ENCODE measurements at places on chromosomes 5 and 9. TPM values are rescaled to one million over a fixed set of nuclear protein-coding genes. Genes with fewer than 3 reads are reported as not detected.

DNA sequence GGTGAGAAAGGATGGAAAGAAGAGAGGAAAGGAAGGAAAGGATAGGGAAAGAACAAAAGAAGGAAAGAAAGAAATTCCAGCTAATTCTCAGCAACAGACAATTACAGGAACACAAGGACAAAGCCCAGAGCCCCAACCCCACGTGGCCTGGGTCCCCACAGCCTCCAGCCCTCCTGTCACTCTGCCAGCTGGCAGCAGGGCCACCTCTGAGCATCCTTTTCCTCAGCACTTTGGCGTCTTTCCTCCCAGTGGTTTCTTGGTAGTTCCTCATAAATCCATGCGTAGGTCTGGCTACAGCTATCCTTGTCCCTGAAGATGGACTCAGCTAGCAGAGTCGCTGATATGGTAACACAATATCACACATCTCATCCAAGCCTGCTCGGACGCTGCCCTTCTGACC is 28.3 kb downstream of the ADAMTS2 start:
- DNase-seq: no peak

GRCh38 chr5:55714749-55715148 is 2.6 kb upstream of the SLC38A9 start:
- DNase-seq: no peak

DNA sequence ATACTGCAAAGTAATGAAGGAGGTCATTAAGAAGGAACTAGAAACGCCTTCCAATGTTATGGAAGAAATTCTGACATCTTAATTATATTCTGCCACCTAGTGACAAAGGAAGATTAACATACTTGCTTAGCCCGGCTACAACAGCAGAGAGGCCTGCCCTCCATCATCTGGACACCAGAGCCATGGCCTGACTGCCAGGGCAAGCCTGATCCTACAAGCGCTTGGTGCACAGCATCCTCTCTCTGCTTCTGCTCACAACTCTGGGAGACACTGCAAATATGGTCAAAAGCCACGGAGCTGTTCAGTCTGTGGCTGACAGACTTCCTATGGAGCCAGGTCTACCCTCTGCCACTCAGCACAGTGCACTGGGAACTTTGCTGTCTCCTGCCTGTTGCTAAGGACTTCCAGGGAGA is 87.3 kb upstream of the SLC44A1 start:
- DNase-seq: peak; percentile 72

DNA sequence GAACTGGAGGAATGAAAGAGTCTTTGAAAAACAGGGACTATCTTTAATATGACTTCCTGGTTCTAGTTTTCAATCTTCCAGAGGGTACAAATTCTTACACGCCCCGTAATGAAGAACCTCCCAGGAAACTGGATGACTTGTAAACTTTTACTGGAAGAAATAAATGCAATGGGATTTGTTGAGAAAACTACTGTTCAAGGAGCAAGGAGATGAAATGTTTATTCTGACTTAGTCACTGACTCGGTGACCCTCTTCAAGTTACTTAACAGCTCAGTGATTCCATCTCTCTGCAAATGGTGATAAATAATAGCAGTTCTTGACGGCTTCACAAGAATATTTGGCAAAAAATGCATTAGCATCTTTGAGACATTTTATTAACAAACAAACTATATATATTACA is 858.6 kb downstream of the PTPRD start:
- no peak for DNase-seq

GRCh38 chr5:27216367-27216950 is 178.1 kb upstream of the CDH9 start:
- DNase-seq: no peak

- DNase-seq: no peak
Observed at GRCh38 chr9:137632230-137633161, 13.7 kb downstream of the EHMT1 start.

PCDHAC1 gene
- total RNA-seq: 0.11 TPM

- no peak for DNase-seq
Observed at GRCh38 chr5:77259476-77259875, 49.0 kb downstream of the PDE8B start.
